Activated CD4-positive, alpha-beta memory T cell treated with anti-CD3 and anti-CD28 coated beads, Interleukin-2, amount 10 ng/mL, durations not matched to agents 7 days and 5 days (primary cell): ENCODE measurements at places on chromosomes 3 and 15.

DNA sequence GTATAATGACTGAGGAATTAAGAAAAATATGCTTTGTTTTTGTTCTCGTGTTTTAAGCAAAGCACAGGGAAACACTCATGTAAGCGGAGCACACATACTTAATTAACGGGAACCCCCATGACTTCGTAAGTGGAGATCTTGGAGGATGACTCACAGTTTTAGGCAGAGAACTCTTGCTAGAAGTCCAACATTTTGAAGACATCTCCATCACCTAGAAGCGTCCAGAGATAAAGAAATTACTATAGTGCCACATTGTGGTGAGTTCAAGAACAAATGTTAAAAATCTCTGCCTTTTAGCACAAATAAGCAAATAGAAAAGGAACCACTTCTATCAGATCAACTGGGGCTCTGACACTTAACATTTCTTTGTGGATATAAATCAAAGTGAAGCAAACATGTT is 194.1 kb upstream of the ARHGEF26 start:
- no peak for DNase-seq

DNA sequence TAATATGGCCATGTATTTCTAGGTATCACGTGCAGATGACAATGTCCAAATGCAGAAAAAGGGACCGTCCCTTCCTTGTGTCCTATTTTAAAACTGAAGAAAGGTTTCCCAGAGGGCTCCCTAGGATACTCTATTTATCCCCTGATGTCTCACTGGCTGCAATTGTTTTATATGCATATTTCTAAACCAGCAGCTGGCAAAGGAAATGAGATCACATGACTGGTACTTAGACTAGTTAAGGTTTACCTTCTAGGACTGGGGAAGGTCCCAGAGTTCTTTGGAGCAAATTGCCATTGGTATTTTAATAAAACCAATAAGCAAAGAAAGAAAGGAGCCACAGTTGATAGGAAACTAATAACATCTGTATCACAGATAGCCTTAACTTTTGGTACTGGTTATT is 29.5 kb downstream of the GTF2E1 start:
- no peak for DNase-seq

GRCh38 chr3:113005611-113006010 is 14.8 kb downstream of the GTPBP8 start:
- DNase-seq = no peak

GRCh38 chr15:31435261-31435911 is 108.8 kb downstream of the KLF13 start:
- peak; percentile 88 for DNase-seq

DNA sequence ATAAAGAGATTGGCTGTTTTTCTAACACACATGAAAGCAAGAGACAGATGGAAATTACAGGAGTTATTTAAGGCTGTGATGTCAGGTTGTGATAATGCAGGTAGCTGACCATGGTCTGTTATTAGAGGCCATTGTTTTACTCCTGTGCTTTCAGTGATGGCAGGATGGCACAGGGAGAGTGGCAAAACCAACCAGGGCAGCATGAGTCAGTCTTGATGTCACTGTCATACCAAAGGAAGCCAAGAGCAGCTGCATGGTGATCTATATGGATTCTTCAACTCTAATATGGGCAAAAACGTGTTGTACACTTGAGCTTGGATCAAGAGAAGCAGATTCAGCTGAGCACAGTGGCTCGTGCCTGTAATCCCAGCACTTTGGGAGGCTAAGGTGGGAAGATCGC is 91.8 kb upstream of the LMOD3 start:
- DNase-seq = peak; percentile 40

- no peak for DNase-seq
Observed at GRCh38 chr3:14949126-14949525, 1.7 kb downstream of the NR2C2 start.

- no peak for DNase-seq
Observed at GRCh38 chr15:68517285-68517761, 61.5 kb upstream of the CORO2B start.

GRCh38 chr3:153567556-153567955 is 405.5 kb downstream of the RAP2B start:
- no peak for DNase-seq

- no peak for DNase-seq
Observed at GRCh38 chr15:64210371-64210770, 47.5 kb upstream of the PPIB start.

- no peak for DNase-seq
Observed at GRCh38 chr3:73739791-73740453, 115.2 kb upstream of the PDZRN3 start.

DNA sequence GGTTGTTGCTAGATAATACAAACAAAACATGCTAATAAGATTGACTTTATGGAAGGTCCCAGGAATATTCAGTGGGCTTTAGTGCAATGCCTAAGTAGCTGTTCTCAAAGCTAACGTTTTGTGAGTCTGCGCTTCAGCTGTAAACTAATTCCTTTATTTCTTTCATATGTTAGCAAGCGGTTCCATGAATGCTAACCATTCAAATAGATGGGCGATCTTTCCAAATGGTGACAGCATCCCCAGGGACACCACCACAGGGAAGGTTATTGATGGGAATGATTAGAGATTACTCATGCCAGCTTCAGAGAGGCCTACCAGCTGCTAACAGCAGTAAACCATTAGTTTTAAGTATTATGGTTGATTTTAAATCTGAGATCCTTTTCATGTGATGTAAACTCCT is 405.7 kb upstream of the MCTP2 start:
- DNase-seq = no peak

DNA sequence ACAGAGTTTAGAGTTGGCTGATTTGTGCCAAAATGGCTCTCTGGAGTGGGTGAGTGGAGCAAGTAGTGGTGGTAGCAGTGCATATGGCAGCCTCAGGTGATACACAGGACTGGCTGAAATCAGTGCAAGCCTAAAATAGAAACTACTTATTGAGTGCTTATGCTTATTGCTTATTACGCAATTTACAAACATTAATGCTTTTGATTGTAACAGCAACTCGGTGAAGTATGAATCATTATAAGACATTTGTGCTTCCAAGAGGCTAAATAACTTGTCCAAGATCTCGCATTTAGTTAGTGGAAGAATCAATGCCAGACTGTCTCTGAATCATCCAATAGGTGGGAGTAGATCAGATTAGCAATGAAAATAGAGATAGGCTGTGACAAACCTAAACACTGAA is 353.8 kb downstream of the NAALADL2 start:
- DNase-seq = no peak

DNA sequence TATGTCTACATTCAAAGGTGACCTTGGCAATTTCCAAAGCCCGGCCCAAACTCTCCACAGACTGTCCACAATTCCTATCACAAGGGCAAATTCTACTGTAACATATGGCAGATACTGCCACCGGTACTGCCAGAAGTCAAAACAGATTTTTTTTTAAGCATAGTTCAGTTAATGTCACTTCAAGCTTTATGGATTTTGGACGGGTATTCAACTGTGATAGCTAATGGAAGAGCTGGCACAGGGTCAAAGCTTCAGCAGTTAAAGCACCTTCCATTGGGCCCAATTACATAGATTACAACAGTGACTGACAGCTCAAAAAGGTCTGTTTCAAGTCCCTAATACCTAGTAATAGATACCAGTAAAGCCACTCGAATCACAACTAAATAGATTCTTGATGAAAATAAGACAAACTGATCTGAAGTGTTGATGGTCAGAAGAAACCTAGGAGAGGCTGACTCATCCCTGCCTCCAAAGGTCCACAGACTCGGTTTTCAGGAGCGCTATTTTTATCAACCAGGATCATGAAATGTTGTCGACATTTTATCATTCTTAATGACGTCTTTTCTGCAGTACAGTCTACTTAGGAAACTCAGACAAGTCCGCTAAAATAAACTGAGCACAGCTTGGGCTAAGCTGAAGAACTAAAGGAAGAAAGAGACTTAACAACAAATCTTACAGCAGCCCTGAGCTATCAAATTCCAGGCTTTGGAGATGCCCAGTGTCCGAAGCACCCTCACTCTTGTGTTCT is 38.7 kb downstream of the ANXA2 start:
- DNase-seq = no peak

DNA sequence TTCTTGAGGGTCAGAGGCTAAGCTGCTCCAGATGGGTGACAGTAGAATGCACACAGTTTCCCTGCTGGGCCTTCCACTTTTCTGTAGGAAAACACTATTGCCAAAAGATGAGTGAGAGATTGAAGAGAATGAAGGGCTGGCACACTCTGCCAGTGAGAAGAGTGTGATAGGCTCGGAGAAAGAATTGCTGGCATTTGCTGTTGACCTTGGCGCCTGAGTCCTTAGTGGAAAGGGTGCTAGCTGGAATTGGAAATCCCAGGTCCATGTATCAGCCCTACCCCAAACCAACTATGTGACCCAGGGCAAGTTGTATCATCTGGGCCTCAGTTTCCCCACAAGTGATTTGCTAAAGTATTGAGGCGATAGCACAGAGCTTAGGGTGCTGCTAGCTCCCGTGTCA is 60.1 kb upstream of the DCLK3 start:
- no peak for DNase-seq

DNA sequence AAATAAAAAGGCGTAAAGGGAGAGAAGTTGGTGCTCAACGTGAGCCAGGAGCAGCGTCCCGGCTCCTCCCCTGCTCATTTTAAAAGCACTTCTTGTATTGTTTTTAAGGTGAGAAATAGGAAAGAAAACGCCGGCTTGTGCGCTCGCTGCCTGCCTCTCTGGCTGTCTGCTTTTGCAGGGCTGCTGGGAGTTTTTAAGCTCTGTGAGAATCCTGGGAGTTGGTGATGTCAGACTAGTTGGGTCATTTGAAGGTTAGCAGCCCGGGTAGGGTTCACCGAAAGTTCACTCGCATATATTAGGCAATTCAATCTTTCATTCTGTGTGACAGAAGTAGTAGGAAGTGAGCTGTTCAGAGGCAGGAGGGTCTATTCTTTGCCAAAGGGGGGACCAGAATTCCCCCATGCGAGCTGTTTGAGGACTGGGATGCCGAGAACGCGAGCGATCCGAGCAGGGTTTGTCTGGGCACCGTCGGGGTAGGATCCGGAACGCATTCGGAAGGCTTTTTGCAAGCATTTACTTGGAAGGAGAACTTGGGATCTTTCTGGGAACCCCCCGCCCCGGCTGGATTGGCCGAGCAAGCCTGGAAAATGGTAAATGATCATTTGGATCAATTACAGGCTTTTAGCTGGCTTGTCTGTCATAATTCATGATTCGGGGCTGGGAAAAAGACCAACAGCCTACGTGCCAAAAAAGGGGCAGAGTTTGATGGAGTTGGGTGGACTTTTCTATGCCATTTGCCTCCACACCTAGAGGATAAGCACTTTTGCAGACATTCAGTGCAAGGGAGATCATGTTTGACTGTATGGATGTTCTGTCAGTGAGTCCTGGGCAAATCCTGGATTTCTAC is at the start of gene RARB:
Gene RARB, plus strand, starts transcription at position 322 of the 847 bp plus-strand sequence. Its CDS starts 469 bp downstream, at position 791.
- DNase-seq = no peak

GRCh38 chr3:66487465-66487864 is 13.4 kb downstream of the LRIG1 start:
- no peak for DNase-seq

- no peak for DNase-seq
Observed at GRCh38 chr15:66142285-66142684, 111.3 kb downstream of the MEGF11 start.

GRCh38 chr3:136750897-136751315 is 1.3 kb downstream of the STAG1 start:
- no peak for DNase-seq

- no peak for DNase-seq
Observed at GRCh38 chr3:32667072-32667582, 17.9 kb upstream of the CNOT10 start.

- no peak for DNase-seq
Observed at GRCh38 chr3:36832406-36832805, 68.1 kb upstream of the DCLK3 start.

DNA sequence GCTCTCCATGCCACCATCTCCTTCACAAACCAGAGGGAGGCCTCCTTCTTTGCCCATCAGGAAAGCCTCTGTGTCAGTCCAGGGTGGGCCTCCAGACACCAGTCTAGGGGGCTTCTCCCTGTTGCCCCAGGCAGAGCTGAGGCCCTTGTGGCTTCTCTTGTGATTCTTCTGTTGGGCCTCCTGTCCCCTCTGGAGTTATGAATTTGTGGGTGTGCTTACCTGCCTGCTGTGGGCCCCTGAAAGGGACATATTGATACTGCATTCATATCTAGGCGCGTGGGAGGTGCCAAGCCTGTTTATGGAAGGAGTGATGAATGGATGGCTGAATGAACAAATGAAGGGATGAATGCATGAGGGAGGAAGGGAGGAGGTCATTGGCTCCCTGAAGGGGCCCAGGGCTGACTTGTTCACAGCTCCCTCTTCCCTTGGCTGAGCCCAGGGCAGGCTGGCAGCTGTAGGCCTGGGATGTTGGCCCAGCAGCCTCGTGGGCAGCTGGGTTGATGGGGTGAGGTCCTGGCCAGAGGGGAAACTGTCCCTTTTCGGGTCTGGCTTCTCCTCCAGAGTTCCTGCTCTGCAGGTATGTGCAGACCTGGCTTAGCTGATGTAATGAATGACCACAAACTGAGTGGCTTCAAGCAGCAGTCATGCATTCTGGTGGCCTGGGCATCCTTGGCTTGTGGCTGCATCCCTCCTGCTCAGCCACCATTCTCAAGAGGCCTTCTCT is 195.4 kb downstream of the GOLGA6L6 start:
- no peak for DNase-seq

DNA sequence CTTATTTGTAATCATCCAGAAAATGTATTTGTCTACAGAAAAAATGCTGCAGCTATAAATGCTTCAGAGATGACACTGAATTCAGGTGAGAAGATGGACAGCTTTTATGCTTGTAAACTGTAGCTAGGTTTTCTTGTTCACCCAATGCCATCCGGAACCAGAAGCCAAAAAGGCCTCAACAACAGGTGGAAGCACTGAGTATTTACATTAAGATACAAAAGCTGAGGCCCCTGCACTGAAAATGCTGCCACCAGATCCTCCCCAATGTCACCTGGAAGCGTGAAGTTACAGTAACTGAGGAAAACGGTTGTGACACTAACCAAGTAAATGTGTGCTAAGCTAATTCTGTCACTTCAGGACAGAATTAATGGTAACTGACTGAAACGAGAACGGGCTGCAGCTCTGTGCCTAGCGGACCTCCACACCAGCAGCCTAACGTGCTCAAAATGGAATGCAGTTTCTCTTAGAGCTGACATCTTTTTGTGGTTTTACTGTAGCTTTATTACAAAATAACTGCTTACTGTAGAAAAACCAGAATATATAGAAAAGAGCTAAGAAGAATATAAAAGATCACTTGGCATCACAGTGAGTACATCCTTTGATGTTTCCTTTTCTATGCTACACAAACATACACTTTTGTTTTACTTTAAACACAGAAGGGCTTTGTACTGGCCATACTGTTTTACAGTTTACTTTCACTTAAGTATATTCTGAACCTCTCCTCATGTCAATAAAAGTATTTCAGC is 7.6 kb downstream of the CHSY1 start:
- no peak for DNase-seq

DNA sequence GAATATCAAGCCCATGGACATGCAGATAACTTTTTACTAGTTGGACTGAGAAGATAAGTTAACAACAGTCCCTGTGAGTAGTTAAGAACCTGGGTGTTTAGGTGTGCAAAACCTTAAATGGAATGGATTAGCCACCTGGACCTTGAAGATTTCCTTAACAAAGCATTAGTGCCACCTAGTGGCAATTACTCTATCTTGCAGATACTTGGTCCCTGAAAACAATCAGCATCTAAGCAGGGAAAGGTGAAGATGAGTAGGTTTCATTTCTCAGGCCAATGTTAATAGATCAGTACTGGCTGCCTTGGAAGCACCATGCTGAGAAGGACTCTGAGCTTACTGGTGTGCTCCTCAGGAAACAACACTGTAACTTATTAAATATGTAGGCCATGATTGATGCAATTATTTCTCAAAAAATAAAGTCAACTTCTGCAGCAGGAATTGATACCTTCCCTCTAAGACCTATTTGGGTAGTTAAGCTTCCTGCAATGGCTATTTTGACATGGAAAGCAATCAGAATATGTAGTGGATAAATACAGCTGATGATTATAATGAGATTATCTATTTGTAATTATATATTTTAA is 329.4 kb downstream of the TBC1D5 start:
- DNase-seq = no peak
